ENCODE measurements at places on chromosomes 12 and 14. TPM values are rescaled to one million over a fixed set of nuclear protein-coding genes. Genes with fewer than 3 reads are reported as not detected.
A peak's percentile ranks its signal among the peaks of the same experiment; 100 is the strongest.

CELA1 gene
- 0.88 TPM for total RNA-seq

KRT78 gene
- total RNA-seq = not detected

GYS2 gene
- total RNA-seq = 0.23 TPM

TAS2R42 gene
- total RNA-seq = not detected

C12orf60 gene
- total RNA-seq = 0.82 TPM

KRT3 gene
- not detected for total RNA-seq

CLEC4C gene
- total RNA-seq = not detected

ZBTB1 gene
- total RNA-seq = 128 TPM

CLECL1 gene
- 4.1 TPM for total RNA-seq

SYNDIG1L gene
- total RNA-seq = not detected

PMEL gene
- total RNA-seq = not detected

AKAP3 gene
- total RNA-seq = 1.5 TPM

EMP1 gene
- 1.4 TPM for total RNA-seq

KITLG gene
- total RNA-seq = not detected

ACVRL1 gene
- 0.58 TPM for total RNA-seq

GRCh38 chr12:6555018-6555691 lies 687 bp downstream of the IFFO1 start:
- no peak for DNase-seq

DNA sequence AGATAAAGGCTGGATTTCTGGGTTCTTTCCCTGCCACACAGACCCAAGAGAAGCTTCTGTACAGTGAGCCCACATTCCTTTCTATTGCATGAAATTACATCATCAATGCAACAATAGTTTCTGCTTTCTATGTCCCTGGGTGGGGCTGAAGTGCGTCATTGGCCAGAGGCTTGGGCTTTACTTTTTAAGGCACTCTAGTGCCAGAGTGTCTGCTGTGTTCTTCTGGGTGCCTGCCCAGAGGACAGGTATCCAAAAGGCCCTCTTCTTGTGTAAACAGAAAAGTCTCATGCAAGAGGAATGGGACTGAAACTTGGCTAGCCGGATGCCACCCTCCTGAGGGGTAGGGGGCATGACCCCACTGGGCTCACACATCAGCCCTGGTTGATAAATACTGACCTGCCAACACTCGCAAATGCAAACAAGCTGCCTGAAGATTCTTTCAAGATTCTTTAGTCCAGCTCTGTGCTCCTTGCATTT lies 5.9 kb downstream of the KRT86 start:
- no peak for DNase-seq

- no peak for DNase-seq
These were observed 232.9 kb downstream of the ATP23 start for GRCh38 chr12:58174316-58174715.

GRCh38 chr12:111108726-111109125 lies 188.3 kb upstream of the MYL2 start:
- no peak for DNase-seq

DNA sequence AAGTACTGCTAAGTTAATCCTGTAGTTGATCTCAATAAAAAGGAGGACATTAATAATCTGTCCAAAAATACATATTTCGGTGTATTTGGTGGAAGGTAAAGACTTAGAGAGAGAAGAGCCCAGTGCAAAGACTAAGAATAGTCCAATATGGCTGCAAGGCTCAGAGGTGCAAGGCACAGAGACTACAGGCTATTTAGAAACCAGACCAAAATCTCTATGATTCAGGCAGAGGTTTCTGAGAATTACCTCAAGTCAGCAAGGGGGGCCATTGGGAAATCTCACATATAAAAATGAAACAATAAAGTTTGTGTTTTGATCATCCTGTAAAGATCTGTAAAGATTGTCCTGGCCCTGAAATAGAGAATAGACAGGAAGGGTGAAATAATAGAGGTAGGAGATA lies 1173.0 kb downstream of the VRK1 start:
- no peak for DNase-seq

DNA sequence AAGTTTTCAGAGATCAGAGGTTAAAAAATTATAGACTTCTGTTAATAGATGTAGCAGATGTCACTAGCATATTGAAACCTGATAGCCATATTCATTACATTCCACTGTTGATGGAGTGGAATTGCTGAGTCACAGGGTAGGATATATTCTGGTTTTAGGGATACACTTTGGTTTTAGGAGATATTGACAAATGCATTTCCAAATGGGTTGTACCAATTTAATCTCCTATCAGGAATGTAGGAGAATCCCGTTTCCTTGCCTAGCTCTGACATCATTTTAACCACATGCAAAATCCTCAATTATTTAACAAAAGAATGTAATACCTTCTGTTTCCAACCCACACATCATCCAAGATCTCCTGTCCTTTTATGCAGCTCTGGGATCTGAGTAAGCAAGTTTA lies 30.7 kb upstream of the ESR2 start:
- DNase-seq = no peak

GRCh38 chr12:22272335-22273151 lies 62.0 kb downstream of the ST8SIA1 start:
- no peak for DNase-seq

GRCh38 chr14:92993302-92993701 lies 70.4 kb downstream of the CHGA start:
- DNase-seq = no peak

DNA sequence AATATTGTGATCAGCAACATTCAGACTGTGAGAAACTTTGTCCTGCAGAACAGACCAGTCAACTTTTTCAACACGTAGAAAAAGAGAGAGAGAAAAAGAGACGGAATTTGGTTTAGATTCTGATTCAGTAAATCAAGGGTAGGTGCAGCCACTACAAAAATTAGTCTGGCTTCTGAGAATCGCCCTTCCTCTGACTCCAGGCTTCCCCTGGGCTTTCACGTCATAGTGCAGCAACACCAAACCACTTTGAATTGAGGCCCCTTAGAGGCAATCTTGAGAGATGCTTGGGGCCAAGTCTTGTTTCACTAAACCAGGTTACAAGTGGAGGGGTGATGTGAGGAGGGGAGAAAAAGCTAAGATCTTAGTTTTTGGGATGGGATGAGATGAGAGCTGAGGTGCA lies 37.5 kb upstream of the PTGR2 start:
- no peak for DNase-seq

GRCh38 chr12:118038137-118038536 lies 21.6 kb downstream of the RFC5 start:
- DNase-seq = no peak

GRCh38 chr12:79895071-79895470 lies 39.8 kb downstream of the PPP1R12A start:
- no peak for DNase-seq

GRCh38 chr12:65787056-65787865 lies 37.0 kb upstream of the HMGA2 start:
- DNase-seq = no peak

DNA sequence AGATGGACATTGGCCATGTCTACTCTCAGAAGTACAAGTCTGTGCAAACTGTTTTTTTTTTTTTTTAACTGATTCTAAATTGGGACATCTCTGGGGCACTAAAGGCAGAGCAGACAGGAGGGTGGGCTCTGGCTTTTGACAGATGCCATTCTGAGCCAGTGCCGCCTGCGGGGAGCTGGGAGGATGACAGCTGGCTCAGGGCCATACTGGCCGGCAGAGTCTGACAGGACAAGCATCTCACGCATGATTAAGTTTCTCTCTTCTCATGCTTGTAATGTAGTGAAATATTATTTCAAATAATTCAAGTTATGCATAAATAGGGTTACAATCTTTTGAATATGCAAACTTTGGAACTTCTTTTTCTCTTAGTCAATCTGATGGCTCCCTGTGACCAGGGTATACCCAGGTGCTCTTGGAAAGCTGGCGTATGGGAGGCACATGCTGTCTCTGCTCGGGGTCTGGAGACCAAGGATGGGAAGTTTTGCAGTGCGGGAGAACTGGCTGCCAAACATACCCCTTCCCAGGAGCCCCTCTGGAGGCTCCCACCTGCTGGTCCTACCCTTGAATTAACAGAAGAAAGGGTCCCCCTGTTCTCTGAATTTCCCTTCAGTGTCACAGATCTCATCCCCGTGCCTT lies 7.6 kb downstream of the CDCA4 start:
- DNase-seq = no peak

- DNase-seq = no peak
These were observed 25.6 kb downstream of the ELK3 start for GRCh38 chr12:96219700-96220206.

- DNase-seq = peak; percentile 30
These were observed 10.4 kb upstream of the DCD start for GRCh38 chr12:54658306-54659264.

- no peak for DNase-seq
These were observed 18.3 kb downstream of the NOC4L start for GRCh38 chr12:132162508-132163031.

DNA sequence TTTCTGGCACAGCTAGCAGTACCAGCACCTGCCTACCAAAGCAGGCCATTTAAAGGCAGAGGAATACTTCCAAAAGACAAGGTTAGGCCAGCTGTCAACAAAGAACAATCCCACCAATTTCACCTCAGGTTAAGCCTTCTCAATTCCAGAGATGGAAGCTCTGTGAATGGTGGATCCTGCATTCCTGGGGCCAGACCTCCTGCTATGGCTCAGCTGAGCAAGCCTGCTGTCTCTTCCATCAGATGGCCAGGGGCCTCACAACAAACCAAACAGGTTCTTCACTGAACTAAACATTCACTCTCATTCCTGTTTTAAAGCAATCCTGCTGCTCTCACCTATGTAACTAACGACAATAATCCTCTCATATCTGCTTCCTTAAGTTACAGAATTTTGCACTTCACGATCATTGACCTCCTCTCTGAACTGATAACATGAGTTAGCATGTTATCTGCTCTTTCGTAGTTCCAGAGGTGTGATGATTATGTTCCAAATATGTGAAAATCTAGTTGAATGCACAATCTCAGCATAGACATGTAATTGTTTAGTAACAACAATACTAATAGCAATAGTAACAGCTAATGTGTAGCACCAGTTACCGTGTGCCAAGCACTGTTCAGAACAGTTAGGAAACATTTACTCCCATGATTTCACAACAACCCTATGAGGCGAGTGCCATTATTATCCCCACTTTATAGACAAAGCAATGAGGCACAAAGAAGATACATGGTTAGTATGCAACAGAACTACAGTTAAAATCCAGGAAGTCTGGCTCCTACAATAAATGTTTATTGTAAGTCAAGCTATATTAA lies 73.2 kb downstream of the SLC2A13 start:
- DNase-seq = no peak

- no peak for DNase-seq
These were observed 194.1 kb downstream of the ANO6 start for GRCh38 chr12:45409966-45410365.

- DNase-seq = no peak
These were observed 46.1 kb downstream of the RNFT2 start for GRCh38 chr12:116784238-116784612.

GRCh38 chr14:34872822-34873588 lies 2.2 kb downstream of the BAZ1A start:
- DNase-seq = no peak

GRCh38 chr12:27396216-27396815 lies 50.2 kb upstream of the SMCO2 start:
- DNase-seq = no peak

GRCh38 chr12:113422030-113422885 lies at the start of gene SDSL:
Gene SDSL (plus strand): TSS chr12:113422380. CDS start chr12:113427983, 5,603 bp downstream.
- DNase-seq = no peak

DNA sequence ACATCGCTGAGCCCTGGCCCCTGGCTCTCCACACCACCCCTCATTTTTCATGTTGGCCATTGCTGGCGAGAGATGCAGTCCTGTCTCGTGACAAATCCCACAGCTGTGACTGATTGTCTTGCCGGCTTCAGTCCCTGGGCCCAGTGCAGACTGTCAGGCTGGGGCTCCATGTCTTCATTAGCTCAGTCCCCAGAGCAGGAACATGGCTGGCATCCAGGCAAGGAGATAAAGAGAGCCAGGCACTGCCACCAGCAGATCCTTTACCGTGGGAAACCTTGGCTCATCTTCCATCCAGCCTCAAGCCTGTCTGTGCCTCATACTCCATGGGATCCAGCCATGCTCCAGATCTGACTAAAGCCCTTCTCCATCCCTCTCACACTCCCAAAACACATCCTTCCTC lies 284.7 kb upstream of the FKBP4 start:
- no peak for DNase-seq

DNA sequence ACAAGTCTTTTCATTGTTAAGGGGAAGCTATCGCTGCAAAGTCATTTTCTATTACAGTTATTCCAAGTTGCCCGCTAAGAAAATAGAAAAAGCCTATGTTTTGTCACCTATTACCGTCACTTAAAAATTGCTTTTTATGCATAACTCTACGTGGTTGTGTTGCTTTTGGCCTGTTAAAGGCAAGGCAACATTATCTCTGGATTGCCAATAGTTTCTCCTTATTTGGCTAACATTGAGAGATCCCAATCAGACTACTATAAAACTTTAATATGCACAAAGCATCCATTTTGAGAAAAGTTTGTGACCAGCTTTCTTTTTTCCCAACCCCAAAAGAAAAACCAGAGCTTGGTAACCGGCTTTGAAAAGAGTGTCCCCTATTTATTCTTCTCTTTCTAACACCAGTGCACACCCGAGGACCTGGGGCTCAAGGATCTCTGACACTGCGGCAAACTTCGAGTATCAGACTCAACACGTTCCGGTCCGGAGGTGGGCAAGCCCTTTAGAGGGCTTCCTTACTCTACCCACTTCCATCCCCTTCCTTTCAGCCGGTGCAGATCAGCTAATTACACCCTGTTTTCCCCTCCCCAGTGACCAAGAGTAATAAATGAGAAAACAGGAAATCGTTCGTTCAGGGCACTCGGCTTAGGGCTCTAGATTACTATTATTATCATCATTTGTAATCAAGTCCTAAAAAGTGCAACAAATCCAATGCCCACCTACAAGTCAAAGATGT lies 1.2 kb downstream of the PPP1R12A start:
- DNase-seq = no peak

GRCh38 chr14:63454863-63455622 lies 88.1 kb downstream of the PPP2R5E start:
- no peak for DNase-seq

DNA sequence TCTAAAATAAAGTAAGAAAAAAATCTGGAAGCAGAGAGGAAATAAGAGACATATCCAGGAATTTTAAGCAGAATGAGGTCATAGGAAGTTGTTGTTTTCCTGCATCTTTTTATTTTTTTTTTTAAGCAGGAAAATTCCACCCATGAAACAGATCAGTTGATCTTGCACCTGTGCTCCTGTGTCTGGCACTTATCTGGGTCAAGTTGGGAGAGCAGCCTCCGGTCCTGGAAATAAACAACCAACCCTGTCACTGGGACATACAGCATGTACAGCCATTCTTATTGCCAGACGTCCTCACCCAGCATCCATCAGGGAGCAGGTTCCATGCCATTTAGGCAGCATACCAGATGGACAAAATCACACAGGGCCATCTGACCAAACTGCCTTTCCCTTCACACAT lies 266.0 kb upstream of the BTG1 start:
- no peak for DNase-seq

- no peak for DNase-seq
These were observed 642.0 kb downstream of the GALC start for GRCh38 chr14:87351007-87351406.

- DNase-seq = no peak
These were observed 70.6 kb upstream of the ACTN1 start for GRCh38 chr14:69049675-69050074.

GRCh38 chr14:29709490-29709889 lies 218.2 kb downstream of the PRKD1 start:
- no peak for DNase-seq

Data from T-cell (primary cell).